ENCODE measurements at places on chromosomes 6 and 20.

DNA sequence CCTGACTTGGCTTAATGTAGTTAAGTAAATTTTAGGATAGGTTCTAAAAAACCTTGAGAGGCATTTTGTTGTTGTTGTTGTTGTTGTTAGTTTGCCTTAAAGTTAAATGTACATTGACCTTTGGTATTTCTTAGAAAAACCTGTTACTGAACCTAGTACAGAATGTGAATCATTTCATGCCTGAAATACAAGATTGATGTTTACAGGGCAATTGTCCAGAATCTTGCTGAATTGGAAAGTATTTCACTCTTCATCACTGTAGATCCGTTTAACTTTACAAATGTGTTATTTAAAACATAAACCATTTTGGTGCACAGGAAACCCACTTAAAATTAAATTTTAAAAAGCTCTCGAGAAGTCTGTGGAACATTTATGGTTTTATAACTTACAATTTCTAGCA lies 75.0 kb downstream of the CEP57L1 start:
- no peak for DNase-seq

- DNase-seq, result no peak
These were observed 41.3 kb upstream of the TAGAP start for GRCh38 chr6:159086033-159086618.

GRCh38 chr6:42013134-42013516 lies 37.2 kb upstream of the TAF8 start:
- no peak for DNase-seq

- DNase-seq, result no peak
These were observed 156.2 kb downstream of the QKI start for GRCh38 chr6:163570579-163571231.

DNA sequence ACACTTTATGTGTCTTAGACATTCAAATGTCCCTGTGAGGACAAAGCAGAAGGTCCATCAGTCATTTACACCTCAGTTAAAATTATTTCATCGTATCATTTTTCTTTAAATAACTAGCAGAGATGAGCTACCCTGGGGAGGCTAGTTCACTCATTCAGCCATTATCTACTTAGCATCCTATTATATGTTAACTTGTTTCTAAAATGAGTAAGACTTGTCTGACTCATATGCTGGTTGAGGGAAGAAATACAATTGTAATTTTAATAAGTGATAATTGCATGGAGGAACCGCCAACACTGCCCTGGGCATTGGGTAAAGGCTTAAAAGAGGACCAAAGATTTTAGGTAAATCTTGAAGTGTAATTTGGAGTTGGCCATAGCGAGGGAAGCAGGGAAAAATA lies 12.4 kb upstream of the PTPRK start:
- DNase-seq, result no peak

- DNase-seq, result no peak
These were observed 133.3 kb upstream of the MAN1A1 start for GRCh38 chr6:119482850-119483285.

GRCh38 chr6:125748406-125749172 lies 843 bp upstream of the HEY2 start:
- peak; percentile 42 for DNase-seq

GRCh38 chr6:166278579-166279392 lies 29.4 kb downstream of the PRR18 start:
- no peak for DNase-seq

DNA sequence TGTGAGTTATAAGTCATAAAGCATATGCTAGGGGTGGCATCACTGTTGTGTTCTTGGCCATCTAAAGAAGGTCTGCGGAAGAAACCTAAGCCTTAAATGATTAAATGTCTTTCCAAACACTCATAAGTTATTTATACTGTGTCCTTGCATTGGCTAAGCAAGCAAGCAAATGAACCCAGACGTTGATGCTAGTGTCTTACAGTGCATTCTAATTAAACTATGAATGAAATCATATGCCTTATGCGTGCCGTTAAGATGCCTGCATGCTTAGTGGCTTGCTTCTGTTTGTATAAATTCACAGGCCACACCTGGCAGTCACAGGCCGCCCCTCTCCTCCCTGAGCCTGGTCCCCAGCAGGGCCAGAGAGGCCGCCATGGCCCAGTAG lies 49.9 kb downstream of the RIN2 start:
- no peak for DNase-seq

DNA sequence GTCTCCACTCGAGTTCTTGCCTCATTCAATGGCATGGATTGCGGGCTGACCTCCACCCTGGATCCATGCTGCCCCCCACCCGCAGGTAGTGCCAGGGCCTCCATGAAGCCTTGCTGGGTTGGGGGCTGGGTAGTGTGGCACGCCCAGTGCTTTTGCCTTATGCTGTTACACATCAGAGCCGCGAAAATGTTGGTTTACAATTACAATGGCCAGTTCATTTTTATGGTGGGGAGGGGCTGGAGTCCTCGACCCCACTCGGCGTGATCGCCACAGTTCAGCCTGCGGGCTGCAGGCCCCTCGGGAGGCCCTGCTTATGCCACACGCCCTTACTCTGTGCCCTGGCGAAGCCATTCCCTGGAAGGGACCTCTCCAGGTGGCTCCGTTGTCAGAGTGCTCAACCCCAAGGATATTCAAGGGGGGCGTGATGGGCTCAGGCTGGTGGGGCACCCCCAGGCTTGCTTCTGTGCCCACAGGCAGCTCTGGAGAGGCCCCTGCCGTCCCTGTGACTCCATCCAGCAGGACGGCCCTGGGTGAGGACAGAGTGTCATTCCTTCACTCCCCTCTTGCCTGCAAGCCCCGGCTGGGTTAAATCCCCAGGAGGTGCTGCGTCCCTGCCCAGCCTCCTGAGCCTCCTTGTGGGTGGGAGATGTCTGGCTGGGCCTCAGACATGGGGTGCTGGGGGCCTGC lies 14.8 kb downstream of the ITPA start:
- no peak for DNase-seq

GRCh38 chr20:64091340-64091739 lies 7.1 kb upstream of the LKAAEAR1 start:
- no peak for DNase-seq

GRCh38 chr6:170024940-170025339 lies 265.9 kb downstream of the DLL1 start:
- no peak for DNase-seq

- DNase-seq, result no peak
These were observed 492.1 kb upstream of the EYS start for GRCh38 chr6:66199171-66199570.

- DNase-seq, result no peak
These were observed 143.2 kb downstream of the MBOAT1 start for GRCh38 chr6:20069021-20069522.

- no peak for DNase-seq
These were observed 213.6 kb upstream of the PREP start for GRCh38 chr6:105616521-105616920.

GRCh38 chr6:150004783-150005717 lies 20.3 kb downstream of the RAET1L start:
- DNase-seq, result peak; percentile 98

GRCh38 chr20:23653400-23653938 lies 15.7 kb upstream of the CST3 start:
- DNase-seq, result no peak

DNA sequence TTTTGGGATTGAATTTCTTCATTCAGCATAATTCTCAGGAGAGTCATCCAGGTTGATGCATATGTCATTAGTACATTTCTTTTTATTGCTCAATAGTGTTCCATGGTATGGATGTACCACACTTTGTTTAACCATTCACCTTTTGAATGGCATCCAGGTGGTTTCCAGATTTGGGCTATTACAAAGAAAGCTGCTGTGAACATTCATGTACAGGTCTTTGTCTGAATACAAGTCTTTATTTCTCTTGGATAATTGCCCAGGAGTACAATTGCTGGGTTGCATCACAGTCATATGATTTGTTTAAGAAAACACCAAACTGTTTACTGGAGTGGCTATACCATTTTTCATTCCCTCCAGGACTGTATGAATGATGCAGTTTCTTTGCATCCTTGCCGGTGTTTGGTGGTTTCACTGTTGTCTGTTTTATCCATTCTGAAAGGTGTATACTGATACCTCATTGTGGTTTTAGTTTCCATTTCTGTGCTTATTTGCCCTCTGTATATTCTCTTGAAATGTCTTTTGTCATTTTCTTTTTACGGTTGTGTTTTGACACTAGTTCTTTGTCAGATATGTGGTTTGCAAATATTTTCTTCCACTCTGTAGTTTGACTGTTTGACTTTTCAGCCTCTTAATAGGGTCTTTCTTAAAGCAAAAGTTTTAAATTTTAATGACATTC lies 8.8 kb downstream of the CDKAL1 start:
- no peak for DNase-seq

GRCh38 chr20:50810842-50811241 lies 16.0 kb downstream of the BCAS4 start:
- DNase-seq, result no peak

DNA sequence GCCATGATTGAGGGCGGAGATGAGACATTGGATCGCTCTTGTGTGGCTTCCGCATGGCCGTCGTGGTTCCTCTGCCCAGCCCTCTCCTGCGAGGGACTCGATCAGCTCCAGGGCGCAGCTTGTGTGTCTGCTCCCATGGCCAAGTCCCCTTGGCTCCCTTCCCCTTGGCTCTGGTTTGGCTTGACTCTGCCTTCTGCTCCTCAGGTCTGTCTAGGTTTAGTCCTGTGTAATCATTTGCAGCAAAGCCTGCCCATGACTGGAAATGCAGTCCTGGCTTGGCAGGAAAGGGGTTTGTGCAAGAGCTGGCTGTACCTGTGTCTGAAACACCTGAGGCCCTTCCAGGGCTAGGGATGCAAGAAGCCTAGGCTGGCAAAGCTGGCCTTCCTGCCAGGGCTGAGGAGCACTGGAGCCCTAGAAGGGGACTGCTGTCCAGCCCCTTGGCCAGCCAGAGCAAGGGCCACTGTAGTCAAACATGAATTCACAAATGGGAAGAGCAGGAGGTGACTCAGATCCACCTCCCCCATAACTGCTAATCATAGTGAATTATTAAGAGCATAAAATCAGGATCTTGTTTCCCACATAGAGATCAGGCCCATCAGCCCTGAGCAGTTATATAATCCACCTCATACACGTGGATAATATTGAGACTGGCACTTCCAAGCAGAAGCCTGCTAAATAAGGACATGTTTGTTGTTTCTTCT lies 196.8 kb downstream of the FARS2 start:
- no peak for DNase-seq

DNA sequence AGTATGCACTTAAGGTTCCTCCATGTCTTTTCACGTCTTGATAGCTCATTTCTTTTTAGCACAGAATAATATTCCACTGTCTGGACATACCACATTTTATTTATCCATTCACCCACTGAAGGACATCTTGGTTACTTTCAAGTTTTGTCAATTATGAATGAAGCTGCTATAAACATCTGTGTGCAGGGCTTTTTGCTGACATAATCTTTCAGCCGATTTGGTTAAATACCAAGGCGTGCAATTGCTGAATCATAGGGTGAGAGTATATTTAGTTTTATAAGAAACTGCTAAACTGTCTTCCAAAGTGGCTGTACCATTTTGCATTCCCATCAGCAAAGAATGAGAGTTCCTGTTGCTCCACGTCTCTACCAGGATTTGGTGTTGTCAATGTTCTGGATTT lies 44.9 kb upstream of the PHACTR2 start:
- no peak for DNase-seq

Data from 8988T (cell line).